Activated naive CD8-positive, alpha-beta T cell treated with anti-CD3 and anti-CD28 coated beads, Interleukin-2, amount 50 U/mL, for 16 hours (primary cell): ENCODE measurements at places on chromosomes 4 and X.

DNA sequence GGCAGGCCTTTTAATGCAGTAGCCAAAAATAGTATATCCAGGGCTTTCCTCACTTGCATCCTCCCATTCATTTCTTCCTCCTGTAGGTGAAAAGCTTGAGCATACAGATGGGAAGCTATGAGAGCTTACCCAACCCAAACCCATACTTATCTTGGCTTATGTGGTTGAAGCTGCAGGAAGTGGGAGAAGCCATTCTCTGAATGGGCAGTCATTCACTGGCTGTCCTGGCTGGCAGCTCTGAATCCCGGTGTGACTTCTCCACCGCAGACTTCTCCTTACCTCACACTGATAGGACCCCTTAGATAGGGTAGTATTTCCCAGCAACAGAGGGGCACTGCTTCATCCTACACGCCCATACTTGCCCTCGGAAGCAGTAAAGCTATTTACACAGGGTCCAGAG is 125.4 kb downstream of the AMMECR1 start:
- no peak for DNase-seq

DNA sequence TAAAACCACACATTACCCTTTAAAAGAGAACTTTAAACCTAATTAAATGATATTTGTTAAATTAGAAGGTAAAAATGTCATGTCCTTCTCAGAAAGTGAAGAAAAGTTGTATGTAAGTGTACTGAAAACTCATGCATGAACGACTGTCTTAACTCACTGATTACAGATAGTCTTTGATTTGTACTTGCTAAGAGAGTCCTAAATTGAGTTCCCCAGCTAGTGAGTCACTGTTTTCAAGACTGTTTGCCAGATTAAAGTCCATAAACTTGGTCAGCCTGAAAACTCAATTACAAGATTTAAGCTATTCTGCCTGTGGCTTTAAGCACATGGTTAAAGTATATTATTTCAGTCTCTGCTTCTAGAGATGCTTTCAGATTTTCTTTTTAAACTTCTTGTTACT is 124.9 kb upstream of the ZCCHC13 start:
- no peak for DNase-seq

GRCh38 chr4:145882604-145883003 is 56.0 kb downstream of the ZNF827 start:
- no peak for DNase-seq

DNA sequence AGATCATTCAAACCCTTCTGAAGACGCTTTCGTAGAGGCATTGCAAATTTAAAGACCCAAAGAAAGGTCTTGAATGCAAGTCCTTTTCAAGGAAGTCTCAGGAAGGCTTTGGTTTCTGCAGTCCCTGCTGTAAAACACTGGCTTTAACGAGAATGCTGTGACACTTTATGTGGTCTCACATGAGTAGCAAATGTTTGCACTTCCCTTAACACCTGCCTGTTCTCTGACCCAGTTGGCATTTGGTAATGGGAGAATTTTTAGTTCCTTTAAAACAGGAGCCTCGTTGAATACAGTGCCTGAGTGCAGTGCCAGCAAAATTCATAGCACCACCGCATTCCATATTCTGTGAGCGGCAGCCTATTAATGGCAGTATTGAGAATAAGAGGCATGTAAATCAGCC is 330.5 kb upstream of the PRKX start:
- no peak for DNase-seq

GRCh38 chrX:134936542-134936941 is 54.2 kb upstream of the SMIM10 start:
- no peak for DNase-seq

- no peak for DNase-seq
Observed at GRCh38 chr4:188911199-188911598, 772.0 kb downstream of the TRIML1 start.

DNA sequence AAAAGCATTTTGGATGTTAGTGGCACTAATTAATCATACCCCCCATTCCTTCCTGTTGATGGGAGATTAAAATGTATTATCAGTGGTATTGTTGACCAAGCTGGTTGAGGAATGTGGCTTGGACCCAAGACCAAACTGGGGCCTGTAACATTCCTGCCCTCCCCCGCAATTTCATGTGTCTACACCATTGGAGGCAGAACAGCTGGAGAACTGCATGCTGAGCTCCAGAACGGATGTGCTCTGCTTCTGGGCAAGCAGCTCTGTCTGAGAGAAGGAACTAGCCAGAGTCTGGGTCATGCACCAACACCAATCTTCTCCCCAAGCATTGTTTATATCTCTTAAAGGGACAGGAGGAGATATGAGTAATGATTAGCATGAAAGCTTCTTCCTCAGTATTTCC is 185.5 kb downstream of the CEP135 start:
- no peak for DNase-seq
